H1 (cell line): ENCODE measurements at places on chromosomes 11 and 22. TPM values are rescaled to one million over a fixed set of nuclear protein-coding genes. Genes with fewer than 3 reads are reported as not detected.

DNA sequence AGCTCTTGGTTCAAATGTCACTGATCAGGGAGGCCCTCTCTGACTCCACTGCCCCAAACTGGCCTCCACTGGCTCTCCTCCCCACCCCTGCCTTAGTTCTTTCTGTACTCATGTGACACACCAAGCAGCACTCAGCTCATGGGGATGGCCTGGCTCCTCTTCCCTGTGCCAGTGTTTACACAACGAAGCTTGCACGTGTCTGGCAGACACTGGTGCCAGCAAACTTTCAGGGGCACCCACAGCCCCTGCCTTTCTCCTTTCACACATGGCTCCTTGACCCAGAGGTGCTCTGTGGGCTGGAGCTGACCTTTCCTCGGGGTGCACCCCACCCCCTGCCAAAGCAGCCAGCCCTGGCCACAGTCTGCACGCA is 37.6 kb upstream of the PARVG start:
- DNase-seq = no peak
- H3K27ac ChIP-seq = no peak overlapping the region
- H3K27me3 ChIP-seq = no peaks in the 10 kb centered on the region
- H3K4me3 ChIP-seq = no peak overlapping the region
- H3K4me1 ChIP-seq = peaks cover 35% of the 10 kb centered on the region

DNA sequence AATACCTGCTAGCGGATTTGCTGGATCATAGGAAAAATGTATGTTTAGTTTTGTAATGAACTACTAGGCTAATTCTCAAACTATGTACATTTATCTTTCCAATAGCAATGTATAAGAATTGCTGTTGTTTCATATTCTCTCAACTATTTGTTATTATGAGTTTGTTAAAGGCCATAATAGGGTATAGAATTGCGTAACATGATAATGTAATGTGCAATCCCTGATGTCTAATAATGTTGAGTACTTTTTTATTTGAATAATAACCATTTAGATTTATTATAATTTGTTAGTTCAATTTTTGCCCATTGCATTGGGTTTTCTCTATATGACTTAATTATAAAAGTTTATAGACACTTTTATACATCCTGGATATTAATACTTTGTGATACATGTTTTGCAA is 801.6 kb downstream of the LUZP2 start:
- no peak overlapping the region for H3K27ac ChIP-seq
- no peak for DNase-seq
- H3K4me3 ChIP-seq = no peak overlapping the region
- H3K27me3 ChIP-seq = no peaks in the 10 kb centered on the region

DNA sequence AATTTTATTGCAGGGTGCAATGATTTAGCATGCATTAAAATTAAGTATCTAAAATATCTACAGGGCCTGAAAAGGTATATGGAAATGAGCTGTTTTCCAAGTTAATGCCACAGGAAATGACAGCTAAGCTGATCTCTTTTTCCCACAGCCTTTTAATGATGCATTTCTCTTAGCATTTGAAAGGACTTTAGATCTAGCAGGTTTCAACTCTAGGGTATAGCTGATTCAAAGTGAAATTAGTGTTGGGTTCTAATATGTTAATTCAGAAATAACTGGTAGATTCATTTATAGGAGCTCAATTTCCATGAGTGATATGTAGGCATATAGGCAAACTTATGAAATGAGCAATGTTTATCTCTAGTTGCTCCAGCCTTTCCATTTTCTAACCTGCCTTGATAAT is 274.2 kb downstream of the CASP12 start:
- no peak overlapping the region for H3K27ac ChIP-seq
- no peaks in the 10 kb centered on the region for H3K36me3 ChIP-seq
- no peak for DNase-seq
- H3K27me3 ChIP-seq = no peaks in the 10 kb centered on the region
- H3K4me3 ChIP-seq = no peak overlapping the region
- H3K4me1 ChIP-seq = no peaks in the 10 kb centered on the region

DNA sequence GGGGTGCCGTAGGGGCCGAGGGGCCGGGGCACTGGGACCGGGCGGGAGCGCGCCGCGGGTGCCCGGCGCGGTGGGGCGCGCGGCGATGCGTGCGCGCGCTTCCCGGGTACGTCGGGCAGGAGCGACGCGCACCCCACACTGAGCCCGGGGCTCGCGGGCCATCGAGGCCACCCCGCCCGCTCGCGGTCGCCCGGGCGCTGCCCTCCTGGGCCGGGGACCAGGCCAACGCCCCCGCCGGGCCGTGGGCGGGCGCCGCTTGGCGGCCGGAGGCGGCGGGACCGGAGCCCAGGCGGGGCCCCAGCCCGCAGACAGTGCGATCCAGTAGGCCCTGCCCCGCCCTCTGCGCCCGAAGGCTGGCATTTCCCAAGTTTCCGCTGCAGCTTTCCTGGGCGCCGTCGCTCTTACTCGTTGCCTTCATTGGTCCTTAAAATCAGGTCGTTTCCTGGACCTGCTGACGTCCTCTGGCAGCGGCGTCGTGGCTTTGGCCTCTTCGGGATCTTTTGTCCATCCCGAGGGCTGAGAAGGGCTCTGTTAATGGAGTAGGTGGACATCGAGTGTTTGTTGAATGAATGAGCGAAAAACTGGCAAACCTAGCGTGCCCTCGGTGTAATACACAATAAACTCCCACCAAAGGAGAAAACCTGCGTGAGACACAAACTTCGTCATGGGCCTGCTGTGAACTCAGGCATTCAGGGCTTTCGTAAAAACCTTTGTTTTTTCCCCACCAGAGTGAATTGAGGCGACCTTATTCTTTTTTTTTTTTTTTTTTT is 638 bp downstream of the PARVA start:
- peaks cover 2% of the 10 kb centered on the region for H3K27me3 ChIP-seq
- peak overlapping the region; percentile 98 for H3K4me3 ChIP-seq
- peak overlapping the region; percentile 83 for H3K27ac ChIP-seq
- peak; percentile 86 for DNase-seq

DNA sequence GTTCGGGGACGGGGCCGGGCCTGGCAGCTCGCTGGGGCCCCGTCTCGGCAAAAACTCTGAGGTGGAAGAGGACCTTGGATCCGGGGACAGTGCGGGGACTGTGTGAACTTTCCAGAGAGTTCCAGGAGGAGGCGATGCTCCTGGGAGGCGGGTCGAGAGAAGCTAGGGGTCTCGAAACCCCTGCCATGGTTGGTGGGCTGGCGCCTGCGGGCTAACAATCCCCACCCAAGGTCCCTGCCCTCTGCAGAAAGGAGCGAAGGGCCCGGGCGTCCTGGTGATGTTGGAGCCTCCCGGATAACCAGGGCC is 4.7 kb upstream of the GRK2 start:
- peaks cover 12% of the 10 kb centered on the region for H3K4me1 ChIP-seq
- peaks cover 4% of the 10 kb centered on the region for H3K36me3 ChIP-seq
- H3K4me3 ChIP-seq = peak overlapping the region; percentile 26
- H3K27ac ChIP-seq = no peak overlapping the region
- H3K27me3 ChIP-seq = peaks cover 3% of the 10 kb centered on the region; the same call in 1 of the 2 replicates

DNA sequence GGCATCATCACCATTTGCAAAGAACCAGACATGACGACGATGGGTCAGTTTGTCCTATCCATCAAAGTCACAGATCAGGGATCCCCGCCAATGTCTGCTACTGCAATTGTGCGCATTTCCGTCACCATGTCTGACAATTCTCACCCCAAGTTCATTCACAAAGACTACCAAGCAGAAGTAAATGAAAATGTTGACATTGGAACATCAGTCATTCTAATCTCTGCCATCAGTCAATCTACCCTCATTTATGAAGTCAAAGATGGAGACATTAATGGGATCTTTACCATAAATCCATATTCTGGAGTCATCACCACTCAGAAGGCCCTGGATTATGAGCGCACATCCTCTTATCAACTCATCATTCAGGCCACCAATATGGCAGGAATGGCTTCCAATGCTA is 171.6 kb upstream of the MTNR1B start:
- H3K4me3 ChIP-seq = no peak overlapping the region
- H3K36me3 ChIP-seq = peaks cover 15% of the 10 kb centered on the region
- no peaks in the 10 kb centered on the region for H3K27me3 ChIP-seq
- no peak overlapping the region for H3K27ac ChIP-seq

- H3K4me1 ChIP-seq = peaks cover 3% of the 10 kb centered on the region
- peak overlapping the region; percentile 19; the same call in 1 of the 2 replicates for H3K4me3 ChIP-seq
- 0 out of 2 replicates have a peak, but pooled peaks cover 3% of the 10 kb centered on the region for H3K36me3 ChIP-seq
- peak; percentile 63 for DNase-seq
- H3K27me3 ChIP-seq = no peaks in the 10 kb centered on the region
- peak overlapping the region; percentile 71 for H3K27ac ChIP-seq
Measured at GRCh38 chr22:30605449-30606110, 1.4 kb upstream of the TCN2 start.

- peaks cover 80% of the 10 kb centered on the region for H3K27me3 ChIP-seq
- no peaks in the 10 kb centered on the region for H3K36me3 ChIP-seq
- DNase-seq = no peak
- H3K27ac ChIP-seq = no peak overlapping the region
Measured at GRCh38 chr11:2713094-2713493, 13.3 kb upstream of the KCNQ1OT1 start.

- H3K36me3 ChIP-seq = no peaks in the 10 kb centered on the region
- no peaks in the 10 kb centered on the region for H3K4me1 ChIP-seq
- no peak overlapping the region for H3K27ac ChIP-seq
- DNase-seq = no peak
Measured at GRCh38 chr11:113365895-113366294, 21.7 kb upstream of the ANKK1 start.

DNA sequence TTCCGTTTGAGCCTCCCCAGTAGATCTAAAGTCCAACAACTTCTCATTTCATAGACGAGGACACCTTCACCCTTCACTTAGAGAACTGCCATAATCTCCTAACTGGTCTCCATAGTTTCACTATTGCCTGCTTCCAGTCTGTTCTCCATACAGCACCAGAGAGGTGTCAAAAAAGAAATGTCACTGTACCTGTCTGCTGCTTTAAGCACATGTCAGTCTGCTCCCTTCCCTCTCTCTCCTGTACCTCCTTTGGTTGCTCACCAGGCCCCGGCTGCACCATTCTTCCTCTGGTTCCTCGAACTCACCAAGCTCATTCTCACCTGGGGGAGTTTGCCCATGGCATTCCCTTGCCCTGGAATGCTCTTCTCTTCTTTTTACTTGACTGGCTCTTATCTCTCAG is 75.8 kb downstream of the NAV2 start:
- no peaks in the 10 kb centered on the region for H3K27me3 ChIP-seq
- H3K4me3 ChIP-seq = no peak overlapping the region
- no peaks in the 10 kb centered on the region for H3K36me3 ChIP-seq
- DNase-seq = no peak
- peaks cover 22% of the 10 kb centered on the region for H3K4me1 ChIP-seq

DNA sequence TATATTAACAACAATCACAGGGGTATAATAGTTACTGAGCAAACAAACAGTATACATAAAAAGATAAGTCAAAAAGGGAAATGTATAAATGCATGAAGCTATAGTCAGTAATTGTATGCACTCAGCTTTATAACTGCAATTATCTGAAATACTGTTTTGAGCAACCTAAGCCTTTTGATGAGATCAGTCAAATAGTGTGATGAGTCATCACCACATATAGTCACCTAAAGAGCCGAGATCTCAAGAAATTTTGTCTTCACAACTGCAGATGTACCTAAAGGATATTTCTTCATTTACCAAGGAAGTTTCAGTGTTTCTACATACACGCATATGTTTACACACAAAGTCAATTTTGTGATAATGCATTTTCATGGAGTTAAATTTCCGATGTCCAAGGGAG is 5.4 kb upstream of the OR51A2 start:
- H3K4me3 ChIP-seq = no peak overlapping the region
- no peak overlapping the region for H3K27ac ChIP-seq
- H3K27me3 ChIP-seq = no peaks in the 10 kb centered on the region
- no peak for DNase-seq
- H3K4me1 ChIP-seq = no peaks in the 10 kb centered on the region

DNA sequence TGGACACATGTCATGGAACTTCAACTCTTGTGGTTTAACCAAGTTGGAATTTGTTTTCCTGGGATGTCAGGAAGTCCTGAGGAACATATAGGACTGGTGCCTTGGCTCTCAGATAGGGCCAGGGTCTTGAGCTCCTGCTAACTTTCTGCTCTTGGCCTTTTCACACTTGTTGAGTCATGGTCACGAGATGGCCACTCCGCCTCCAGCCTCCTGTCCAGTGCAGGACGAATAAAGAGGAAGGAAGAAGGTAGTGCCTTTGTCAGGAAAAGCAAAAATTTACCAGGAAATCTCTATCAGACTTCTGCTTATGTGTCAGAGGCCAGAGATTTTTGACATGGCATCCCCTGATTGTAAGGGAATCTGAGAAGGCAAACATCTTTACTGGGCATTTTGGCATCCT is 89.1 kb upstream of the ARHGAP20 start:
- H3K27me3 ChIP-seq = no peaks in the 10 kb centered on the region
- H3K36me3 ChIP-seq = no peaks in the 10 kb centered on the region
- H3K4me3 ChIP-seq = no peak overlapping the region

DNA sequence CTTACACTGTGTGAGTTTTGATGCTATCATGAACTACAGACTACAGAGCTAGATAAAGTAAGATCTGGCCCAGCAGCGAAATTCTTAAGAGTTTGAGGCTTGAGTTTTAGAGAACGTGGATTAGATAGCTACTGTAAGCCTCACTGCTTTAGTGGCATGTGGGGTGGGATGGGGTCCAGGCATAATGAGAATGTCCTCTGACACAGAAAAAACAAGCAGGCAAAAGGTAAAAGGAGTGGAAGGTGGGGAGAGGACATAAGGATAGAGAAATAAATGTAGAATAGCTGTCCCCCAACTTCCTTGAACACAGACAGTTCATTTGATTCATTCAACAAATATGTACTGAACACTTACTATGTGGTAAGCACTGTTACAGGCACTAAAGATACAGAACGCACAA is 324.5 kb upstream of the PITPNB start:
- no peak overlapping the region for H3K4me3 ChIP-seq
- no peaks in the 10 kb centered on the region for H3K36me3 ChIP-seq
- H3K27ac ChIP-seq = no peak overlapping the region
- H3K27me3 ChIP-seq = peaks cover 5% of the 10 kb centered on the region

- DNase-seq = no peak
- H3K4me1 ChIP-seq = peaks cover 7% of the 10 kb centered on the region
- no peaks in the 10 kb centered on the region for H3K36me3 ChIP-seq
- no peak overlapping the region; the same call in 1 of the 2 replicates for H3K27ac ChIP-seq
- H3K4me3 ChIP-seq = no peak overlapping the region
- H3K27me3 ChIP-seq = no peaks in the 10 kb centered on the region
Measured at GRCh38 chr11:116702772-116703385, 69.9 kb downstream of the BUD13 start.

FAM111B gene
- 38.1 and 40.0 TPM in 2 replicates for total RNA-seq

SPDYC gene
- not detected in 2 replicates for total RNA-seq

PATE2 gene
- total RNA-seq = not detected in 2 replicates

QSER1 gene
- 114 and 117 TPM in 2 replicates for total RNA-seq

KCNQ1 gene
- total RNA-seq = 2.0 and 2.4 TPM in 2 replicates

GSTT2 gene
- total RNA-seq = 1.1 and 1.9 TPM in 2 replicates

SPTY2D1 gene
- 17.1 and 17.6 TPM in 2 replicates for total RNA-seq

LDLRAD3 gene
- 18.6 and 22.6 TPM in 2 replicates for total RNA-seq

ZBTB44 gene
- total RNA-seq = 146 and 158 TPM in 2 replicates

SLC22A8 gene
- total RNA-seq = not detected in 2 replicates
